Cortex of kidney (tissue), 1 donor: ENCODE measurements at places on chromosomes 4 and X.

DNA sequence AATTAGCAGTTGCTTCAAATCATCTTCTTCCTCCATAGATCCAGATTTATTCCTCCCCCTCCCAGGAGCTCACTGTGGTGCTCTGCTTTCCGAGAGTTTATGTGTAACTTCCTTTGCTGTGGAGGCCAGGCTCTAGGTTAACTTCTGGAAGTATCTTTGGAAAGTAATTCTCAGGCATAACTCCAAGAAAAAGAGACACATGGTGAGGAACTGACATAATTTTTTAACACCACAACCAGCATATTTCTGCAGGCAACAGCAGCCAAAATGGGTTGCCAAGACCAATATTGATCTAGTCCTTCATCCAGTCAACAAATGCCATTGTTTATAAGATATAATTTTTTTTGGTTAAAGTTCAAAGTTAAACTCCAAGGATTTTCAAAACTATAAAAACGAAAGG lies 114.5 kb upstream of the RBPJ start:
- DNase-seq = no peak

DNA sequence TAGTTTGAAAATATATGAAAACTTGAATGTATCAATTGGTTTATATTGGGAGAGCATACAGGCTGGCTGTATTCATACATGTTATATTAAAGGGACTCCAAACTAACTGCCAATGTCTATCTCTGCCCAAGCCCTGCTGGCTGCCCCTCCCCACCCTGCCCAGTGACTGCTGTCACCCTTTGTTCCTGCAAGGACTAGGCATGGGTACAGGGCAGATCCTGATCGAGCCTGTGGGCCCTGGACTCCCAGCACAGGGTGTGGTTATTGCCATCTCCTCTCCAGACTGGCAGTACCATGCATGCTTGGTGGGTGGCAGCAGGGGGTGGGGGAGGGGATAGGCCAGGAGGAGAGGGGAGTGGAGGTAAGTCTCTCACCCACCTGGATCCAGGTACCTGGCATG lies 167.5 kb upstream of the RASGEF1B start:
- no peak for DNase-seq

DNA sequence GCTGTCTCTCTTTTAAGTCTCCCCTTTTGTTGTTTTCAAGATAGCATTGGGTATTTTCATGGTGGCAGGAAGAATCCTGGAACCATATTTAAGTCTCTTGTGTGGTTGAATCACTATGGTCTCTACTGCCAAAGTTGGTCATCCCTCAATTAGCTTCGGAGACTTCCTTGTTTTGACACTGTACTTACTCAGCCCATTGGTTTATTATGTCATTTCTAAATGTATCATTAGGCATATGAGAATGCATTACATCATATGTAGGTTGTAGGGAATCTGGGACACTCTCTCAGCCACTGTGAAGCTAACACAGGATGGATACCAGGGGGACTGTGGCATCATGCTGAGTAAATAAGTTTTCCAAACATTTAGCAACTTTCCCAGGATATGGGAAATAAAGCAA lies 211.8 kb downstream of the DTHD1 start:
- DNase-seq = no peak

DNA sequence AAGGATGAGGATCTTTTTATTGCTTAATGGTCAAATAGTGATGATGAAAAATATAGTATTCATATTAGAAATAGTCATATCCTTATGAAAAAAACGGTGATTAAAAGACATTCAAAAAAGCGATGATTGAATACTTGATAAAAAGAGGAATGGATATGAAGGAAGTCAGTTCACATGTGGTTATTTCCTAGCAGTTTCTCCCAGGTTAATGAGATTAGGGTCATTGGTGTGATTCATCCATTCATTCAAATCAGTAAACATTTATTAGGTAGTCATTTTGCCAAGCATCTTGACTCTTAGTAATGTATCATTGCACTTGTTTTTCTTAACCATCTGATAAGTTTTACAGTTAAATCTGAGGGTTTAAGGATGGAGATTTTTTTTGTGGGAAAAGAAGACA lies 294.1 kb downstream of the ARHGAP24 start:
- no peak for DNase-seq
